ENCODE measurements at places on chromosomes 1 and 21. TPM values are rescaled to one million over a fixed set of nuclear protein-coding genes. Genes with fewer than 3 reads are reported as not detected.

DNA sequence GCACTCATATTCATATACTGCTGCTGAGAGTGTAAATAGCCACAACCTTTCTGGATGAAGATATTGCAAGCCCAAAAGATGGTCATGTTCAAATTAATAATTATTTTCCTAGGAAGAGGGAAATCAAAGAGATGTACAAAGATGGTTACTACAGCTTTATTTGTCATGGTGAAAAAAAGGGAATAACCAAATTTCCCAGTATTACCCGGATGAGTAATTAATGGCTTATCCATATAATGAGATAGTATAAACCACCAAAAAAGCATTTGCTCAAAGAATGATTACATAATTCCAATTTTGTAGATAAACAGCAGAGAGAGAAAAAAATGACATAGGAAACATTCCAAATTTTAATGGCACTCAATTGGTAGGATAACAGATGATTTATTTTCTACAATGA, 165.6 kb downstream of the C1orf21 start:
- peaks cover 2% of the 10 kb centered on the region for H3K27me3 ChIP-seq
- no peak for DNase-seq
- no peaks in the 10 kb centered on the region for H3K4me1 ChIP-seq
- no peak overlapping the region for H3K4me3 ChIP-seq
- no peak overlapping the region for H3K27ac ChIP-seq

DNA sequence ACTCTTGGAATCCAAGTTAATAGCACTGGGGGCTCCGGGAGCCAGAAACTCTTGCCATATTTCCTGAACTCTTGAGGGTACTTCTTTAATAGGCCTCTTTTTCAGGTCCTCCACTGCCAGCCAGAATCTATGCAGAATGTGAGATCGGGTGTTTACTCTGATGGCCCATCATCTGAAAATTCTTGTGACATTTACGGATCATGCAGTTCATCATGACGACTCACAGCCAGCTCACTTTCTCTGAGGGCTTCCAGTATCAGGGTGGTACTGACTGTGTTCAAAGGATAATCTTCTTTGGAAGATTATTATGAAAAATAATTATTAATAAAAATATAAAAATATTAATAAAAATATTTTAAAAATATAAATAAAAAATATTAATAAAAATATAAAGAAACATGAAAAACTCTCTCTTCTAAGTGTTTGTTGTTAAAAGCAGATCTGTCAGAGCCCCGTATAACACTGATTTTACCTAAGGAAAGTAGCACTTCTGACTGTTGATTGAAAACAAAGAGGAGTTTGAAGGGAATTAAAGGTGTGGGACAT, 194.3 kb upstream of the GREM2 start:
- no peak overlapping the region for H3K4me3 ChIP-seq
- H3K27ac ChIP-seq = no peak overlapping the region
- H3K4me1 ChIP-seq = no peaks in the 10 kb centered on the region
- H3K27me3 ChIP-seq = no peaks in the 10 kb centered on the region

- DNase-seq = no peak
- H3K27ac ChIP-seq = no peak overlapping the region
These were observed 32.3 kb upstream of the TARDBP start for GRCh38 chr1:10980094-10980577.

GRCh38 chr1:174265282-174265681, 106.0 kb downstream of the RABGAP1L start:
- no peak for DNase-seq
- H3K4me1 ChIP-seq = no peaks in the 10 kb centered on the region
- no peak overlapping the region for H3K27ac ChIP-seq

Gene LRRC39
- 1.4 TPM for total RNA-seq
